CD8-positive, alpha-beta memory T cell (primary cell): ENCODE measurements at places on chromosomes 4 and X. TPM values are rescaled to one million over a fixed set of nuclear protein-coding genes. Genes with fewer than 3 reads are reported as not detected.

- DNase-seq = no peak
Measured at GRCh38 chr4:159925770-159926169, 822.9 kb downstream of the RAPGEF2 start.

DNA sequence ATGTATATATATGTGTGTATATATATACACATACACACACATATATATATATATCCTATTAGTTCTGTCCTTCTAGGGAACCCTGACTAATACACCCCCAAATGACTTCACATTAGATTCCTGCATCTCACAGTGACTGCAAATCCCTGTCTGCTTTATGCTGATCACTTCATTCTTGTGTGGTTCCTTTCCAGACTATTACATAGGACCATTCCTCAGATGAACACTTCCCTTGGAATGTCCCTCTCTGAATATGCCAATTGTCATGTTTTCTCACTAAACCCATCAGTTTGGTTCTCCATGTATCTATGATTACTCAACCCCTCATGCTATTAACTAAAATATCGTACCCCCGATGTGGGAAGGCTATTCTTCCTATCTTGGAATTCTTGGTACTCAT lies 605.2 kb upstream of the NR3C2 start:
- DNase-seq = no peak

DNA sequence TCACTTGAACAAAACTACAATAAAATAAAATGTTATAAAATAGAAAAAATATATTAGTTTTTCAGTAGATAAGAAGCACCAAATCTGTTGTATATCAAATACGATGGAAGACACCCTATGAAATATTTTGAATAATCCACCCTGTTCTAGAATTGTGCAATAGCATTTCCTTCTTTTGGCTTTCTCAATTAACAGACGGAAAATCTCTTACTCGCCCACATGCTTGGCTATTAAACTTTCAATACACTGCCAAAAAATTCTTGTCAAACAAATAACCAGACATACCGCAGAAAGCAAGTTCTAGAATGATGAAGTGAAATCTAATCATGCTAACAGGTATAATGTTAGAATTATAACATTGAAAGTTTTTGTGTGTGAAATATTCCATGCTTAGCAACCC lies 671.6 kb upstream of the SLIT2 start:
- no peak for DNase-seq

Gene PGAM4
- not detected for polyA plus RNA-seq

GRCh38 chr4:119337010-119337409 lies 15.1 kb upstream of the FABP2 start:
- no peak for DNase-seq

Gene ODAM
- not detected for polyA plus RNA-seq

DNA sequence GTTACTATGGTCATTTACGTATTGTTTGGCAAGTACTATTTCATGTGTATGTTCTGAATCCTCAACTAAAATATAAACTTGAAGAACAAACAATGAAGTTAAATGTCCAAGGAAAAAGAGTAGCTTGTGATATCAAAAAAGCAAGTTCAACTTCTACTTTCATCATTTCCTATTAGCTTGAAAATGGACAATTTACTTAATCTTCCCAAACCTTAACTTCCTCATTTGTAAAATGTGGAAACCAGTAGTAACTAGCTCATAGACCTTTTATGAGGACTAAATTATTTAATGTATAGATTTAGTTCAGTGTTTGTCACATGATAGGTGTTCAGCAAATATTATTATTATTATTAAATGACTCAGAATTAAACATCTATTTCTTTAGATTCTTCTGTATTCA lies 276.8 kb upstream of the TET2 start:
- no peak for DNase-seq

Gene HCCS
- polyA plus RNA-seq = 25.0 TPM

DNA sequence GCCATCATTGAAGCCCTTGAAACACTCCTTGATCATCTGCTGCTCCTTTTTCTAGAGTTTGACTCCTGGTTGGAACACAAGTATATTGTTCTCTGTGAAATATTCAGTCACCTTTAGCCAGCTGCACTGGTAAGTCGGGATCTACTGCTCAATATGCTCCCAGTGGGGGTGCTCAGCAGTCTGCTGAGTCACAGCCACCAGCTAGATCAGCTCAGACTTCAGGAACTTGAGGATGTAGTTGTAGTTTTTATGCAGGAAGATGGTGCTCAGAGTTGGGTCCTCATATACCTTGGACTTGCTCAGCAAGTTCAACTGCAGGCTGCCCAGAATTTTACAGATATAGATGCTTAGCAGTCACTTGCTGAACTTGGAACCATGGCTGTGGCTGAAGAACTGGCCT lies 202.5 kb upstream of the RPL34 start:
- DNase-seq = no peak

Gene SYN1
- polyA plus RNA-seq = 0.94 TPM

DNA sequence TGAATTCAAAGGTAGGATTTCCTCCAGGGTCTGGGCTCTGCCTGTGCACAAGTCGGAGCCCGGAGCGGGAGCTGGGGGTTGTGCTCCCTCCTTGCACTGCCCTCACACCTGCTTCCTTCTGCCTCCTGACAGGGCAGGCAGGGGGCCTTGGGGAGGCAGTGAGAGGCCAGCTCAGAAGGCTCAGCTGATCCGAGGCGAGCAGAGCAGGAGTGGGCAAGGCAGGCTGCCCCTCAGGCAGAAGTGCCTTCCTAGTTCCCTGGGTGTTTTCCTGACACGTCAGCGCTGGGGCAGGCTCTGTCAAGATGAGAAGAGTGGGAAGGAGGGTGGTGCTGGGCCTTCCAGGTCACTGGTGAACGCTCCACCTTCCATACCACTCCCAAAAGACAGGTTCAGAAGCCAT lies 5.5 kb upstream of the IRAK1 start:
- no peak for DNase-seq

Gene SSX4
- polyA plus RNA-seq = not detected

- no peak for DNase-seq
Measured at GRCh38 chr4:2365913-2366210, 52.6 kb downstream of the ZFYVE28 start.

Gene PABPC1L2A
- not detected for polyA plus RNA-seq

DNA sequence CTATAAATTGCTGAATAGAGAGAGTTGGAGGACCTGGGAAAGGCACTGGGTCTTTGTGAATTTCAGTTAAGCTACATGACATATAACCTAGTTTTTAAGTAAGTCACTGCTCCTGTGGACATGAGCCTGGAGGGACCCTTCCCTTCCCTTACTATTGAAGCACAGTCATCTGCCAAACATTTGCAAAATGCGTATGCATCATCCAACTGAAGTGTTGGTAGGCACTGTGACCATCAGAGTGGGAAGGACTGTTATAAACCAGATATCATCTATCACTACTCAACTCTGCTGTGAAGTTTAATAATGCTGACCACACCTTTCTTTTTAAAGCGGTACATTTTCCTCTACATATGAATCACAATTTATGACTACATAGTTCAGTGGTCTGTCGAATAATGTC lies 5.2 kb downstream of the GABRA3 start:
- no peak for DNase-seq
